ENCODE measurements at places on chromosomes 1 and 21. TPM values are rescaled to one million over a fixed set of nuclear protein-coding genes. Genes with fewer than 3 reads are reported as not detected.

- no peak overlapping the region for H3K4me3 ChIP-seq
- H3K27ac ChIP-seq, result no peak overlapping the region
- H3K27me3 ChIP-seq, result peaks cover 9% of the 10 kb centered on the region
- H3K4me1 ChIP-seq, result peaks cover 6% of the 10 kb centered on the region
Observed at GRCh38 chr1:225757927-225758656, 19.5 kb upstream of the SRP9 start.

DNA sequence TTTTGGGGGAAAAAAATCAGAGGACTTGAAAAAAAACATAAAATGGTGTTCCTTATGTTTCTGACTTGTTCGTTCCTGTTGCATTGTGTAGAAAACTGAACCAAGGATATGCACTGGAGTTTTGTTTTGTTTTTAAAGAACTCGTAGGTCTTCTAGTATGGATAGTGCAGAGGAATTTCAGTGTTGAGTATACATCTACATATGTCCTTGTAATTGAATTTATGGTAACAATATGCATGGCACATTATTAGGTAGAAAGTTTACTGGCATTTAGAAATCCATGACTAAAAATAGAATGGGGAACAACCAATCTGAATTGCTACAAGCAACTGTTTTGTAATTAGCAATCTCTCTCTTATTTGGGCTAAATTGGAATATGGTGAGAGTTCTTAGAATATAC is 188.3 kb upstream of the ZRANB2 start:
- H3K27ac ChIP-seq, result no peak overlapping the region
- H3K4me1 ChIP-seq, result no peaks in the 10 kb centered on the region
- DNase-seq, result no peak
- H3K36me3 ChIP-seq, result no peaks in the 10 kb centered on the region
- H3K4me3 ChIP-seq, result no peak overlapping the region

Gene OR2AK2
- total RNA-seq, result not detected

DNA sequence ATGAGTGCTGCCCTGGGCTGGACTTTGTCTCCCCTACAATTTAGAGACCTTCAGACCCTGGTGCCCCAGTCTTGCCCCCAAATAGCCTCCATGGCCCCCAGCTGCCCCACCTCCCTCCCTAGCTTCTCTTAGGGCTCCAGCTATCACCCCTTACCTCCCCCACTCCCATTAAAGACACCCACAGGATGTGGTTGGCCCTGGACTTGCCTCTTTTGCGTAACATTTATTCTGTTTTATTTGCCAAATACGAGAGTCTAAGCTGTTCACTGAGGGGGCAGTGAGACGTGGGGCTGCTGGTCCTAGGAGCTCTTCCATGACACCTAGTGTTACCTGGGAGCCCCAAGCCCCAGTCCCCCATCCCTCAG is 4.5 kb downstream of the ZC3H12A start:
- peak overlapping the region; percentile 97 for H3K27ac ChIP-seq
- peaks cover 39% of the 10 kb centered on the region for H3K4me1 ChIP-seq
- H3K4me3 ChIP-seq, result peak overlapping the region; percentile 100
- peaks cover 76% of the 10 kb centered on the region for H3K36me3 ChIP-seq

DNA sequence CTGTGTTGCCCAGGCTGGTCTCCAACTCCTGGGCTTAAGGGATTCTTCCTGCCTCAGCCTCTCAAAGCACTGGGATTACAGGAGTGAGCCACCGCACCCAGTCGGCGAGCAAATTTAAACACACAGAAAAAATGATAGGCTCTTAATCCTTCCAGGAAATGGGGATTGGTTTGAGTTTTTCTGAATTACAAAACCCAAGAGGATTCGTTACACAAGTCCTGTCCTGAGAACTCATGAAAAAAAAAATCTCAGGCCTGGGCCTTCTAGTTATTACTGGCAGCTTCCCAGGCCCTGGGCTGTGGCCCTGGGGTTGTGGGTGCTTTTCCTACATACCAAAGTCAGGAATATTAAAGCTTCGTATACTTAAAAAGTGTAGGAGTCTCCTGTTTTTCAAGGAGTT is 6.3 kb upstream of the IFNGR2 start:
- H3K27ac ChIP-seq, result no peak overlapping the region
- H3K4me3 ChIP-seq, result no peak overlapping the region
- H3K36me3 ChIP-seq, result no peaks in the 10 kb centered on the region
- no peaks in the 10 kb centered on the region for H3K4me1 ChIP-seq
- DNase-seq, result no peak

DNA sequence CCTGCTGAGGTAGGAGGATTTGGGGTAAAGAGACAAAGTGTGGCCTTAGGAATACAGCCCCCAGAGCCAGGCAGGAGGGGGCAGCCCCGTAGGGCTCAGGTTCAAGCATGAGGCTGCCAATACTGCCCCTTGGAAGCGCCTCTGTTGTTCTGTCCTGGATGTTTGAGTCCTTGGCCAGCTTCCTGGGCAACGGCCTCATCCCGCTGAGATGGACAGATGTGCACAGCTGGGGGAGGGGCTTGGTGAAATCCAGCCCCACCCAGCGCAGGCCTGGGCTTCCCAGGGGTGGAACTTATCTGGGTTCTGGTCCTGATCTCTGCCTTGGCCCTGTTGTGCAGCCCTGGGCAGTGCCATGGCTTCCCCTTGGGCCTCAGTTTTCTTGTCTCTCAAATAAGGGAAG is 34.8 kb upstream of the MAN1C1 start:
- peaks cover 20% of the 10 kb centered on the region for H3K27me3 ChIP-seq
- no peak overlapping the region for H3K27ac ChIP-seq
- DNase-seq, result no peak
- no peaks in the 10 kb centered on the region for H3K4me1 ChIP-seq
- no peak overlapping the region for H3K4me3 ChIP-seq

GRCh38 chr1:194117582-194117981 is 931.2 kb upstream of the B3GALT2 start:
- H3K4me3 ChIP-seq, result no peak overlapping the region
- no peaks in the 10 kb centered on the region for H3K27me3 ChIP-seq
- no peak overlapping the region for H3K27ac ChIP-seq
- H3K4me1 ChIP-seq, result no peaks in the 10 kb centered on the region
- DNase-seq, result no peak

- no peaks in the 10 kb centered on the region for H3K36me3 ChIP-seq
- H3K4me3 ChIP-seq, result no peak overlapping the region
- no peak overlapping the region for H3K27ac ChIP-seq
Observed at GRCh38 chr21:26495283-26495849, 77.7 kb downstream of the CYYR1 start.

Gene EXO1
- 52.2 TPM for total RNA-seq

- peaks cover 2% of the 10 kb centered on the region for H3K27me3 ChIP-seq
- H3K4me1 ChIP-seq, result no peaks in the 10 kb centered on the region
- H3K36me3 ChIP-seq, result no peaks in the 10 kb centered on the region
- no peak for DNase-seq
- H3K27ac ChIP-seq, result no peak overlapping the region
Observed at GRCh38 chr1:213723187-213723586, 264.6 kb upstream of the PROX1 start.

DNA sequence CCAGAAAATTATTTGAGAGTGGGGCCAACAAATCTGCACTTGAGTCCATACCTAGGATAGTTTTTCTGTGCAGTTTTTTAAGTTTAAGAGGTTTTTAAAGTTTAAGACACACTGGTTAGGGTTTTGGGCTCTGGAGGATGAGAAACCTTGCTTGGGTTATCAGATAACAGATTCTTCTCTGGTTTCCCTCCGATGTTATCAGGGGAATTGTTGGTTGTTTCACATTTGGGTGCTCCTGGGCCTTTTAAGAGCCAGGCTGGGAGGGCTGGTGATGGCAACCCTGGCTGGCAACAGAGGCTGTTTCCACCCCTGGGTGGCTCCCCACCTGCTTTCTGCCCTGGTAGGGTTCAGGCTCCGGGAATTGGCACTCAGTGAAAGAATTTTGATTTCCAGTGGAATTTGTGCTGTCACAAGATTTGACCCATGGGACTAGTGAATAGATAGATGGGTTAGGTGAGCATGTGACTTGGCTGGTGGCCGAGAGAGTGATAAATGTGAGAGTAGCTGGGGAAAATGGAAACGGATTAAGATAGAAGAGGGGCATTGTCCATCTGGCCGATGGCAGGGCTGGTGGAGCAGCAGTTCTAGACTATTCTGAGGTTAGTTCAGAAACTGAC is 14.8 kb downstream of the VANGL1 start:
- H3K4me3 ChIP-seq, result no peak overlapping the region
- H3K36me3 ChIP-seq, result peaks cover 40% of the 10 kb centered on the region
- DNase-seq, result no peak

Gene SDHC
- 157 TPM for total RNA-seq

DNA sequence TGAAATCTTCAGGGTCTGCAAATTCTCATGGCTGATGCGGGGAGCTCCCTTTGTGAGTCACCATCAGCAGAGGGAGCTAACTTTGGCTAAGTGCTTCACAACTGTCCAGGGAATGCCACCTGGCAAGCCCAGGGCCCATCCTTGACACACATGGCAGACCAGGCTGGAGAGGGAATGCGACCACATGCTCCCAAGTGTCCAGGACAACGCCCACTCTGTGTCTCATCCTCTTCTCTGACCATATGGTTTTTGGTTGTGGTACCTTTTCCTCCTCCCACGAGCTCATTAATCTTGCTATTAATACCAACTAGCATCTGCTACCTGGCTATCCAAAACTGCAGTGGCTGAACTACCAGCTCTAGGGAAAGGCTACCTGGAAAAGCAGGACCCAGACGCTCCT is 37.1 kb upstream of the CLSTN1 start:
- peaks cover 2% of the 10 kb centered on the region for H3K27me3 ChIP-seq
- no peak for DNase-seq
- H3K36me3 ChIP-seq, result peaks cover 6% of the 10 kb centered on the region
- no peak overlapping the region for H3K27ac ChIP-seq
- H3K4me3 ChIP-seq, result no peak overlapping the region
- H3K4me1 ChIP-seq, result peaks cover 15% of the 10 kb centered on the region

- no peak overlapping the region for H3K27ac ChIP-seq
- H3K4me3 ChIP-seq, result no peak overlapping the region
- H3K27me3 ChIP-seq, result peaks cover 16% of the 10 kb centered on the region
Observed at GRCh38 chr1:25068829-25069228, 138.8 kb upstream of the RUNX3 start.

DNA sequence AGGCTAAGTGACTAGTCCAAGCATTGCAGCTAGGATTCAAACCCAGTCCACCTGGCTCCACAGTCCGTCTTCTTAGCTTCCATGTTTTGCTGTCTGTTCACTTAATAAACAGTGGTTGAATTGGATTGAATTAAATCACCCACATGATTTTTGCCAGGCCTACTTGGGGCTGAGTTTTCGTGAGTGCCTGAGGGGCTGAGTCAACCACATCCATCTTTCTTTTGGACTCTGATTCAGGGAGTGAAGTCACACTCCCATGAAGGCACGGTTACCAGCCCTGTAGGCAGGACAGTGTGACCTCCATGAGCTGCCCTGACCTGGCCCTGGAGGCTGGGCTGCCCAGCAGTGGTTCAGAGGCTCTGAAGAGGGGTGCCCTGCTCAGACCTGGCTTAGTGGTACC is 123.7 kb downstream of the ACTL8 start:
- no peak for DNase-seq
- H3K36me3 ChIP-seq, result no peaks in the 10 kb centered on the region
- H3K4me1 ChIP-seq, result no peaks in the 10 kb centered on the region
- no peaks in the 10 kb centered on the region for H3K27me3 ChIP-seq
- H3K4me3 ChIP-seq, result no peak overlapping the region
- no peak overlapping the region for H3K27ac ChIP-seq

GRCh38 chr1:37438869-37439343 is 35.5 kb upstream of the ZC3H12A start:
- no peak overlapping the region for H3K27ac ChIP-seq
- no peak for DNase-seq
- no peak overlapping the region for H3K4me3 ChIP-seq
- H3K27me3 ChIP-seq, result peaks cover 18% of the 10 kb centered on the region

GRCh38 chr1:99240621-99241020 is 23.7 kb upstream of the PLPPR4 start:
- no peaks in the 10 kb centered on the region for H3K36me3 ChIP-seq
- DNase-seq, result no peak
- H3K4me1 ChIP-seq, result no peaks in the 10 kb centered on the region
- peaks cover 1% of the 10 kb centered on the region for H3K27me3 ChIP-seq

GRCh38 chr1:39639305-39640130 is at the start of gene HEYL:
TSS of gene HEYL (minus strand) at chr1:39639643. CDS start at chr1:39639625, 18 bp downstream.
- H3K4me1 ChIP-seq, result no peaks in the 10 kb centered on the region
- peak; percentile 65 for DNase-seq
- H3K27ac ChIP-seq, result no peak within 1 kb of the TSS
- H3K4me3 ChIP-seq, result peak within 1 kb of the TSS; percentile 45
- H3K27me3 ChIP-seq, result peaks cover 26% of the 10 kb centered on the region
- H3K36me3 ChIP-seq, result no peaks in the 10 kb centered on the region

DNA sequence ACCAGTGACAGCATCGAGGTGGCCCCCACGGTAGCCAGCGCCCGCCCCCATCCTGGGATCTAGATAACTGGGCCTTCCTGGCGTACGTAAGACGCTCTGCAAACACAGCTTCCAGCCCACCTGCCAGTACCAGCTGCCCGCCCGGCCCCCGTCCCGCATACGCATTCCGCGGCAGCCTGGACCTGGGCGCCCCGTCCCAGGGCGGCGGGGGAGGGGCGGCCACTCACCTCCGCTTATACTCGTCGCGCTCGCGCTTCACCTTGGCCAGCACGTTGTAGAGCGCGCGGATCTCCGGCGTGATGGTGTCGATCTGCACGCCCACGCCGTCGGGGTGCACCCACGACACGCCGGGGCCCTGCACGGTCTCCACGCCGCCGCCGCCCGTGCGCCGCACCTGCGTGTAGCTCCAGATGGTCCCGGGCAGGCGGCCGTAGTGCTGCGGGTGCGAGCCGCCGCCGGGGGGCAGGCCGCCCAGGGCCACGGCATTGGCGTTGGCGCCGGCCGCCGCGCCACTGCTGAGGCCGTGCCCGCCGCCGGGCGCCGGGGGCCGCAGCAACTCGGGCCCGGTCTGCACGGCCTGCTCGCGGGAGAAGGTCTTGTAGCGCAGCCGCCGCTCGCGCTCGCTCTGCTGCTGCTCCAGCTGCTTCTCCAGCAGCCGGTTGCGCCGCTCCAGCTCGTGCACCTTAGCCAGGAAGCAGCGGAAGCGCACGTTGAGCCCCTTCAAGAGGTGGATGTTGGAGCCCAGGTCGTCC is 859 bp downstream of the IFFO2 start:
- peak; percentile 44 for DNase-seq
- peaks cover 19% of the 10 kb centered on the region for H3K27me3 ChIP-seq
- peak overlapping the region; percentile 80 for H3K27ac ChIP-seq
- peak overlapping the region; percentile 89 for H3K4me3 ChIP-seq
- peaks cover 59% of the 10 kb centered on the region for H3K4me1 ChIP-seq
- H3K36me3 ChIP-seq, result peaks cover 21% of the 10 kb centered on the region

Data from activated T-helper 1 cell treated with anti-CD3 and anti-CD28 coated beads, Interleukin-12 subunit alpha, Interleukin-12 subunit beta, Interleukin-2, Interleukin-4 antibody, amounts not matched to agents 30 ng/mL and 10 ng/mL and 1 ng/mL, durations not matched to agents 14 hours and 24 hours and 36 hours (primary cell).